Fibroblast of skin of right quadriceps (primary cell): ENCODE measurements at places on chromosomes 4 and X.

GRCh38 chr4:101954975-101955678 lies 164.6 kb downstream of the BANK1 start:
- DNase-seq, result no peak

DNA sequence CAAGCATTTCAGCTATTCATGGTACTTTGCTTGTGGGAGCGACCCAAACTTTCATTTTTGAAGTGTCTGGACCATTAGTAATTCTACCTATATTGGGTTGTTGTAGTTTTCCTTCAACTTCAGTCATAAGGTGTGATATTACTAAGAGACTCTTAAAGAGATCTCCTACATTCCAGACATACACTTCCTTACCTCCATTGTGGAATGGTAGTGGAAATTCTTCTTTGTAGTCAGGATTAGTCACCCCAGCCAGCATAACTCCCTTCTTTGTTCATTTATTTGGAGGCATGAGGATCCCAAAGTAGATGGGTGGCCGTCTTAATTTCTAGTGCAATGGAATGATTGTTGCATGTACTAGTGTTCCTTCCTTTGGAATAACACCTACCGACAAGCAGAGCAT lies 991.4 kb downstream of the ARAP2 start:
- DNase-seq, result no peak

DNA sequence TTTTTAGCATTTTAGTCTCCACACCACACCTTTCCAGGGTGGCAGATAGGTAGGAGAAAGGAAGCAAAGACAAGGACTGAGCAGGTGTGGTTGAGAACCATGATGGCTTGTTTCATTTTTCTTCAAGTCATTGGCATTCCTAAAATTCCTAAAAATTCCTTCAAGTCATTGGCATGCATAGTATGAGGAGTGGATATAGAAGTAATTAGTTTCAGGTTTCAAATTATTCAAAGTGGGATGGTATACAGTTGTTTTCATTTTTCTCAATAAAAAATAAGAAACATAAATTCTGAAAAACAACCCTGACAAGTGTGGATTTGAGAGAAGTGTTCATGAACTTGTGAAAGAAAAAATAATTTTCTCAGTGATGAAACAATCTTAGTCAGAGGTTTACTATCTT lies 22.3 kb upstream of the HERC3 start:
- peak; percentile 42 for DNase-seq

- no peak for DNase-seq
Measured at GRCh38 chrX:103699243-103699642, 11.5 kb upstream of the TMEM31 start.

- DNase-seq, result no peak
Measured at GRCh38 chr4:107823870-107824349, 822 bp upstream of the SGMS2 start.

DNA sequence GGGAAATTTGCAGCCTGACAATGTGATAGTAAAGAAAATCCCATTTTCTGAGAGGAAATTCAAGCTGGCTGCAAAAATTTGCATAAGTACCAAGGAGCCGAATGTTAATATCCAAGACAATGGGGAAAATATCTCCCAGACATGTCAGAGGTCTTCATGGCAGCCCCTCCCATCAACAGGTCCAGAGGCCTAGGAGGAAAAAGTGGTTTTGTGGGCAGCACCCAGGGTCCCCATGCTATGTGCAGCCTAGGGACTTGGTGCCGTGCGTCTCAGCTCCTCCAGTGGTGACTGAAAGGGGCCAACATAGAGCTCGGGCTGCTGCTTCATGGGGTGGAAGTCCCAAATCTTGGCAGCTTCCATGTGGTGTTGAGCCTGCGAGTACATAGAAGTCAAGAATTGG lies 6.3 kb upstream of the UGDH start:
- no peak for DNase-seq

GRCh38 chrX:153974003-153974725 lies 1.6 kb downstream of the TMEM187 start:
- no peak for DNase-seq

DNA sequence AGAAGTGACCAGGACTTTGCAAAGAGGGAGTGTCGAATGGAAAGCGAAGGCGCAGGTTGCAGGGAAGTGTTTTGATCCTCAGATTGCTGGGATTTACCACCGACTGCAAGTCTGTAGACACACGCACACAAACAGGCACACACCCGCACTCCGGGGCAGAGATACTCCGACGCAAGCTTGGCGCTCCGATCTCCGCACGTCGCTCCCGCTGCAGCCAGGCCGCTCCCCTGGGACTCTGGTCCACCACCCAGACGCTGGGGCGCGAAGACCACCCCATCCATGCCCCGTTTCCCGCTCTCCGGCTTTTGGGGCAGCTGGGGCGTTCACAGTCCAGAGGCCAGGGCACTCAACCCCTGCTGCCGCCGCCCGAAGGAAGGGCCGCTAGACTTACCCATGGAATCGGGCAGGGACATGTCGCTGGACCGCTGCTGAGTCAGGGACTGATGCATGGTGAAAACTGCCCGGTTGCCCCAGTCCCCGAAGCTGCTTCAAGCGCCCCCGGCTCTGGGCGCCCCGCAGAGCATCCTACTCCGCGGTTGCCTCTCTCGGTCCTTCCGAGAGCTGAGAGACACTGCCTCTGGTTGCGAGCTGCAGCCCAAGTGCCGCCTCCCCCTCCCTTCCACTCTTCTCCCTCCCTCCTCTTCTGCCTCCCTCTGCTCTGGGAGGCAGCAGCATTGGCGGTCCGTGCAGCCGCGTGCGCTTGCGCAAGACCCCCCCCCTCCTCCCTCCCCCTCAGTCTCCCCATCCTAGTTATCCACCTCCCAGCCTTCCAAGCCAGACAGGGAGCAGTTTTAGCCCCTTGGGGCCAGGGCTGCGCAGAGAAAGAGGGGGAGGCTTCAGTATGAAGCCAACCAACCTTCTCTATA lies at the start of gene TMEM255A:
TMEM255A (minus strand) TSS at position 601 of the 866 bp plus-strand sequence; CDS start at position 449, 152 bp downstream.
- DNase-seq, result peak; percentile 19
